ACHN (cell line): ENCODE measurements at places on chromosomes 6 and 20.
A peak's percentile ranks its signal among the peaks of the same experiment; 100 is the strongest.

DNA sequence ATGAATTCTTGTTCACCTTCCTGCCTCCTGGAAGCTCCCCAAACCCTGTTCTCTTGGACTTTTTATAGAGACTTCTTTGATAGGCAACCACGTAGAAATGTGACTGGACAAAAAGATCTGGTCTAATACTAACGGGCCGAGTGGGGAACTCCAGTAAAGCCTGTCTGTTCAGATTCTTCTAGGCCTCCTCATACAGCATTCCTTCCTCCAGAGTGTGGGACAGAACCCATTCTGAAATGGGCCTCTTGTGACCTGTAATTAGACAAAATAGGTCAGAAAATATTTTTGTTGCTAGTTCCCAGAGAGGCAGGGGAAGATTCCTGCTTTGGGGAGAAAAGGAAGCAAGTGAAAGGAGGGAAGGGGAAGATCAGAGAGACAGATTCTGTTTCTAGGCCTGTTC lies 374.3 kb downstream of the CDH26 start:
- no peak for DNase-seq

GRCh38 chr20:29873946-29874345 lies 1383.5 kb upstream of the DEFB115 start:
- no peak for DNase-seq

DNA sequence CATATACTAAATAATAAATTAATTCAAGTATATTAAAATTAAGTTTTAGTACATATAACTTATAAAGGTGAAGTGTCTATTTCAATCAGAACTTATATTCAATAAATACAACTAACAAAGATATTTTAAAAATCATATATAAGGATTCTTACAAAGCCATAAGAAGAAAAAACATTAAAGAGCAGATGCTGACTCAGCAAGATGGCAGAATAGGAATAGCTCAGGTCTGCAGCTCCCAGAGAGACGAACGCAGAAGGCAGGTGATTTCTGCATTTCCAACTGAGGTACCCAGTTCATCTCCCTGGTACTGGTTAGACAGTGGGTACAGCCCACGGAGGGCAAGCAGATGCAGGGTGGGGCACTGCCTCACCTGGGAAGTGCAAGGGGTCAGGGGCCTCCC lies 811.1 kb downstream of the EYS start:
- no peak for DNase-seq

DNA sequence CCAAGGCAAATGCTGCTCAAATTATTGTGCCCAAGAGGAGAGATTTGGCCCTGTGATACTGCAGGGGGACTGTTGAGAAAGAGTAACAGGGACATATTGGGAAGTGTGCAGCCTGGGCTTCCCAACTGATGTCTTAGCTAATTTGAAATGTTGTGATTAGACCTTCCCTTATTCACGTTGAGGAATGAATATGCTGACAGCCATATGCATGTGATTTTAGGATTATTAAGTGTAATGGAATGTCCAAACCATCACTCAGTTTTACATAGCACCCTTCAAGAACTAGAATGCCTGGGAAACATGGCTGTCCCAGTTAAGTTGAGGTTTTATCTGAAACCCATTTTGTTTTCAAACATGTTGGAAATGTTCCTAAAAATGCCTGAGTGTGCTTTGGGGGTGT lies 81.4 kb downstream of the CARMIL1 start:
- DNase-seq: no peak

DNA sequence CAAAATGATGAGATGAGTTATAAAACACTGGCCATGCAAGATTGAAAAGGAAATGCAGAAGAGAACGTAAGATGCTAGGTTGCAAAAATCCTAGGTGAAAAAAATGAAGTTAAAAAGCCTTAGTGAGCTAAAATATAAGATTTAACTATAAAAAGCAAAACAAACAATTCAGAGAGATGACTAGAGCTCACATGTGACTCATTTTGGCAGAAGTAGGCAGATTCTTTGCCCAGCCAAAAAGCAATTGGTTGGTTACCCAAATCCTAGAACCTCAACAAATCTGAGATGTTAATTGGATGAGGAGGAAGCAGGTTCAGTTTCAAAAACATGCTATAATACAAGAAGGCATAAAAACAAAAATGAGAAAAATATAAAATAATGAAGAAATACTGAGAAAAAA lies 249.1 kb downstream of the OGFRL1 start:
- DNase-seq: no peak

GRCh38 chr20:40274912-40275533 lies 414.0 kb downstream of the MAFB start:
- no peak for DNase-seq

DNA sequence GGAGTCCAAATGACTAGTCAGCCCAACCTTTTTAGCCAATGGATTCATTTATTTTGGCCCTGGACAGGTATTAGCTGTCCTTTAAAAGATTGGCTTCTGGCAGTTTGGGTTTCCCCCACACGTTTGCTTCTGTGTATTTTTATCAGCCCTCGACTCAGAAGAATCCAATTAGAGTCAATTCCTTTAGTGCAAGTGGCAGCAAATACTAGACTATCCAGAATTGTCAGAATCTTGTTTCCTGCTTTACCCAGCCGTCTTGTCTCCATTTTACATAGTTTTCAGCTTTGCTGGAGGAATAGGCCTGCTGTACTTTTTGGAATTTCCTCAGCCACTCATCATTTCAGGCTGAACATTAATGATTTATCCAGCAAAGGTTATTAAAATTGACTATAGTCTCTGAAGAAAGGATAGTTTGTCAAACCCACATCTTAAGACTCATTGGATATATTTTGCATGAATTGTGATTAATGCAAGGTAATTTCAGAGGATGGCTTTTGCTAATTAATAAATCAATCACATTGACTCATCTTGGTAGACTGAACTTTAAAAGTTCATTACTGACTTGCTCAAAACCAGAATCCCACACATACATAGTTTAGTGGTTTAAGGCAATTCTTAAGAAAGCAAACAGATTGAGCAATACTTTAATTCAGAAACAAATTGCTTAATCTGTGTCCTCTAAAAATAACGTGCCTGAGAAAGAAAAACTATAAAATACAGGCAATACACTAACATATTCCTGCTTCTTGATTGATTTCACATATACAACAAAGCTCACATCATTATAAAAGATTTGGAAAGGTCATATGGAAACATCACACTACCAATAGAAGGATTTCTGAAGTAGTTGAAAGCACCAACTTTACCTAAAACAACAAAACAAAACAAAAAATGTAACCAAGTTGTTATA lies 62.9 kb upstream of the ZNF217 start:
- DNase-seq: no peak

GRCh38 chr20:8470156-8470555 lies 338.1 kb downstream of the PLCB1 start:
- no peak for DNase-seq

- DNase-seq: peak; percentile 1
These were observed 370.6 kb upstream of the MAN1A1 start for GRCh38 chr6:119720160-119720559.

DNA sequence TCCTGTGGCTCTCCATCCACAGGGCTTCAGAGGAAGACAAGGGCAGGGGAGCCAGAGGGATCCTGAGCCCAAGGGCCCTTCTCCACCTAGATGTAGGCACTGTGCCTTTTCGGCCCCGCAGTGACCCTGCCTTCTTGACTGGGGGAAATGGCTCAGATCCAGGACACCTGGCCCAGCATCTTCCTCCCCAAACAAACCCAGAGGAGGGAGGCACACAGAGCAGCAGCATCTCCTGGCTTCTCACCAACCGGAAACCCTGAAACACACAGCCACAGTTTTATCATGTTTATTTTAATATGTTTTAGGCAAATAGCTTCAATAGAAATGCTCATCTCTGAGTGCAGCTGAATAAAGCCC lies 84.5 kb upstream of the LRFN2 start:
- no peak for DNase-seq

- no peak for DNase-seq
These were observed 40.5 kb upstream of the JARID2 start for GRCh38 chr6:15205321-15205720.

GRCh38 chr6:106253731-106254130 lies 71.8 kb downstream of the ATG5 start:
- peak; percentile 33 for DNase-seq

GRCh38 chr20:16158976-16159286 lies 414.3 kb downstream of the KIF16B start:
- DNase-seq: no peak

DNA sequence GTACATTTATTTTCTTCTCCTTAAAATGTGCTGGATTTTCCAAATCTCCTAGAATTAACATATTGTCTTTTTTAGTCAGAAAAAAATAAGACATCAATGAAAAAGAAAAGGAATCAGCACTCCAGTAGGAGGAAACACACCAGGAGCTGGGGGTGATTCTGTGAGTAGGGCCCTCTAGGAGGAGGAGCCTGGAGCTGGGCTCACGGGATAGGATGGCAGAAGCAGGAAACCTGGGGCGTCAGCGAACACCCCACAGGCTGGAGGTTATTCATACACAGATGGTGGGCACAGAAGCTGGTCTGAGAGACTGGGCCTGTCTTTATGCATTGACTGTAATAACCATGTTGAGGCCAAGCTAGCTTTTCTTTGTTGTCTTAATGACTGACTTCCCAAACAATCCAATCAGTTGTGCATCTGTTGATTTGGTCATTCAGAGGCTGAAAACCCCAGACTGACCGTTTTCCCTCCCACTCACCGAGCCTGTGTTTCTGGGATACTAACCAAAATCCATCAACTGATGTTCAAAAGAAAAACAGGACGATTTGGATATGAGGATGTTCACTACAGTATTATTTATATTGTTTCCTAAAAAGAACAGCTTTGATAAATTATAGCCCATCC lies 53.1 kb downstream of the CPNE5 start:
- no peak for DNase-seq

DNA sequence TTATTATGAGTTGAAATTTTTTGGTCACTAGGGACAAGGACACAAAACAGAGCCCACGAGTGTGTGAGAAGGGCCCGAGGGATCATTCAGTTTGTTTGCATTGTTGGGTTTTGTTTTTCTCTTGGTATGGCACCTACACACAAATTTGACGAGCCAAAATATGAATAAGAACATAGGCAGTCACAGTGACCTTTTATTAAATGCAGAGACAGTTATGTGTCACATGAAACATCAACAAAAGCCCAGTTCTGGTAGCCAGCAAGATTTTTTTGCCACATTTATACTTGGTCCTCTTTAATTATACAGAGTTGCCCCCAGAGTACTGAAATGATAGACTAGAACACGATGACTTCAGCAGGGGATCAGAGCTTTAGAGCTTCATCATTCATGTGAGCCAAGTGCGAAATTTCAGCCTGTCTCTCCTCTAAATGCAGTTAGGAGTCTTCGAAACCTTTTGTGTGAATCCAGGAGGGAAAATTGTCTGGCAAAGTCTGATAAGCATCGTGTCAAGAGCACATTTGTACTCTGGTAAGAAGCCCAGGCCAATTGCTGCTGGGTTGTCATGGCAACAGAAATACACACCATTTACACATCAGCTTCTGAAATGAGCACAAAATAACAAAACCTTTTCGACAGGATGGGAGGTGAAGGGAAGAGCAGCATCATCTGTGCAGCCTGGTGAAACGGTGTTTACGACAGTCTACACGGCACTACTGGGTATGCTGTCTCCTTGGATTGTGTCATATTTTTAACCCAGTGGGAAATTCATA lies 79.2 kb upstream of the RIPOR2 start:
- no peak for DNase-seq

DNA sequence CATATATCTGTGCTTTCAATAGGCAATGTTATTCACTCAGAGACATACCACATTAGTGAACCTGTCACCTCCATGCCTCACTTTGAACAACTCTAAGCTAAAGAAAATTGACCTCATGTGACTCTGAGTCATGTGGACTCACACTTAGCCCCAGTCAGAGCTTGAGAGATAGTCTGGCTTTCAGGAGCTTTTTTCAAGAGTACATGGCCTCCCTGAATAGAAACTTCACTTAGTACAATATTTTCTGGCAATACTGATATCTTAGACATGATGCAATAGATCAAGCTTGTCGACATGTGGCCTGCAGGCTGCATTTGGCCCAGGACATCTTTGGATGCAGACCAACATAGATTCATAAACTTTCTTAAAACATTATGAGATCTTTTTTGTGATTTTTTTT lies 8.5 kb downstream of the SPTLC3 start:
- no peak for DNase-seq
